Activated T-helper 9 cell treated with anti-CD3 and anti-CD28 coated beads, Interleukin-2, amount 50 U/mL, for 16 hours (primary cell): ENCODE measurements at places on chromosomes 4 and X.

DNA sequence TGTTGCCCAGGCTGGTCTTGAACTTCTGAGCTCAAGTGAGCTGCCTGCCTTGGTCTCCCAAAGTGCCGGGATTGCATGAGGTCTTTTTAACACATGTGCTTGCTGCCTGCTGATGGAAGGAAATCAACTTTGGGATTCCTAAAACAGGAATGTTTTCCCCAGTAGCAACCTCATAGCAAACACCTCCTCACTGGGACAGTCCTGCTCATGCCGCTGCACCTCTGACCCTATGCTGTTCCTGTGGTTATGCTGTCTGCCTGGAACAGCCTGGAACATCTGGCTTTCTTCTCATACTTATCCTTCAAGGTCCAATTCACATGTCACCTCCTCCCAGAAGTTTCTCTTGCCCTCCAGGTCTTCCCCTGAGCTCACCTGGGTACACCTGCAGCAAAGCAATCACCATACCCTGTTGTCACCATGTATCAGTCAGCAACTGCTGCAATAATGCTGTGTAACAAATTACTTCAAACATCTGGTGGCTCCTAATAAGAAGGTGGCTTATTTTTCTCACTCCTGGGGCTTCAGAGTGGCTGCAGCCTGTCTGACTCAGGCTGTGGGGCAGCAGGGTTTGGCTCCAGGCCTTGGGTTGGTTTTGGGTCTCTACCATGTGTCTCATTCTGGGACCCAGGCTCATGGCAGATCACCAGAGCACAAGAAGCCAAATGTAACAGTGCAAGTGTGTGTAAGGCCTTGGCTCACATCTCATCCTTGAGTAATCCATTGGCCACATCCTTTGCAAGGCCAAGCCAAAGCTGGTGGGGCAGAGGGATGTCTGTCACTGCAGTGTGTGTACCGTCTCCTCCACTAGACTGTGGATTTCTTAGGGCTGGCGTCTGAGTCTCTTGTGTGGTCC is 59.4 kb upstream of the SORCS2 start:
- no peak for DNase-seq

GRCh38 chr4:163958751-163959150 is 464.3 kb downstream of the TMA16 start:
- DNase-seq, result no peak

DNA sequence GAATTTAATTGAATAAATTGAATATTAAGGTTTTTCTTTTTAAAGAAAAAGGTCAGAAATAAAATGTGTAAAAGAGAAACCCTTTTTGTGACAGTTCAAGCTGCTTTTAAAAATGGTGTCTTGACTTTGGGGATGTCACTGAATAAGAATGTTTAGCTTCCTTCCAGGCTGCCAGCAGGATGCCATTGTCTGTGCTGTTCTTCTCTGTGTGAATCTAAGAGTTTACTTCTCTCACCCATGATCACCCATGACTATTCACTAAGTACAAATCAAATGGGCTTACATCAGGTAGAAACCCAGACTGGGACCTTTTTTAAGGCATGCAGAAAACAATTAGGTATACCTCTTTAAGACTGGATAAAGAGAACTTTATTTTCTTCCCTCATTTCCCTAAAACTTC is 115.3 kb downstream of the DACH2 start:
- no peak for DNase-seq

DNA sequence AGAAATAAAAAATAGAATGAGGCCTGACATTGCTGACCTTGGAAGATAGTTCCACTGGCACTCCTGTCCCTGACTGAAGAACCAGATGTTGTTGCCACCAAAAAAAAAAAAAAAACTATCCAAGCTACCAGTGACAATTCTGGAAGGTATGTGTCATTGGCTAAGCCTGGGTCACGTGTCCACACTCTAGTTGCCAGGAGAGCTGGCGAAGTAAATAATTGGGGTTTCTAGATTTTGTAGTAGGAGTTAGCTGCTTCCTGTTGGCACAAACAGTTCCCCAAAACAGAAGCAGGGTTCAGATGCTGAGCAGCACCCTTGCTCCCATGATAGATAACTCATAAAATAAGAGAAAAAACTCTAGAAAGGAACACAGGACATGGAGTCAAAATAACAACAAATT is 20.5 kb downstream of the MND1 start:
- DNase-seq, result no peak

DNA sequence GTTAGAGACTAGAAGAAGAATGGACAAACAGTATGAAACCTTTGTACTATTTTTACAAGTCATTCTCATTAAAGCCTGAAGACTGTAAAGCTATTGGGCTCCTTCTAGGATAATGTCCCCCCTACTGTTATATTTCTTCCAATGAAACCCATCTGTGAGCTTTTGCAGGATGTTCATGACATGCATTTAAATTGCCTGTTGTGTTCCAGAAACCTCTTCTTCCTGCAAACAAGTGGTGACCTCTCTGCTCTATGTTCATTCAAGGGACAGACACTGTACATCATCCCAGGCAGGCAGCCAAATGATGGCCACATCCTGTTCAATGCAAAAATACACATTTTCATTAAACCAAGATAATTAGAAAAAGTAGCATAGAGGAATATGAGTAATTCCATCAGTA is 128.0 kb downstream of the C4orf33 start:
- no peak for DNase-seq

- no peak for DNase-seq
These were observed 136.0 kb downstream of the UGT8 start for GRCh38 chr4:114734594-114734993.

DNA sequence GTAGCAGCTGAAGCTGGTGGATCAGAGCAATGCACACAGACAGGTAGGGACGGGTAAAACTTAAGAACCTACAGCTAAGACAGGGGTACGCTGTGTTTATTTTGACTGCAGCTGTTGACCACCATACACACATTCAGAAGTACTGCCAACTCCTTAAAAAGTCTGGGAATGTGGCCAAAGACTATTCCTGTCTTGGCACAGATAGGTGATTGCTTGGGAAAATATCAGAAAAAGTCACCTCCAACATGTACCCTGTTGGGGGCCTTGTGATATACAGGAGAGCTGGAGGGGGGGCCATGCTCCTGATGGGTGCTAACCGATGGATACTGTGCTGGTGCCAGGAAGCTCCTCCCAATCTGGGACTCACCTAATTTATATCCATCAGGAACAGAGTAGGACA is 121.2 kb downstream of the VCX2 start:
- DNase-seq, result no peak

DNA sequence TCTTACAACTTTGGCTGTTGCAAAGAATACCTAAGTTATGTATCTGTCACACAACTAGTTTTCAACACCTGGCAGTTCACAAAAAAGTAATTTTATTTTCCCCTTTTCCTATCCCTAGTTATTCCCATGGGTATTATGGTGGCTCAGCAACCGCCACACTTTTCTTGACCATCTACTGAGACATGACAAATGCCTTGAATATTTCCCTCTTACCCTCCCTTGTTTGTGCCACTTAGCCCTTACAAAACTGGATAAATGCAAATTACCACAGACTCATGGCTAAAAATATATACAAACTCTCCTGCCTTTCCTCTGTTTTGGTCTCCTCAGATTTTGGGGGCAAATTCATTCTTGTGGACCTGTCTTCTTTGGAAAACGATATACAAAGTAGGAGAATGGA is 72.1 kb downstream of the AMOT start:
- DNase-seq, result no peak

DNA sequence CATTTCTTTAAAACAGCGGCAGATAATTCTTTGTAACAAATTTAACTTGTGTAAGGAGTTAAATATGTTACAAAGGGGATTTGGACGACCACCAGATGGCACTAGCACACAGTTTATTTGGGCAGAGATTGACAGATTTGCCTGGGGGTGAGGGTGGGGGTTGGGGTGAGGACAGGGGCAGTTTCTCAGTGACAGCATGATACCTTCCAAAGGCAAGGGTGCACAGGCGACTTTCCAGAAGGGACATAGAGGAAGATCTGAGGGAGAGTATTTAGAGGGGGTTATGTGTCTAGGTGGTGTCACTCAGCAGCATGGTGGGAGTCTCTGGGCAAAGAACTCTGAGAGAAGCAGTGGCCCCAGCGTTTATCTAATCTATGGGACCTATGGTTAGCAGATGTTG is 9.6 kb upstream of the TMA16 start:
- no peak for DNase-seq

- DNase-seq, result no peak
These were observed 182.7 kb upstream of the PCDH7 start for GRCh38 chr4:30537456-30537855.

- DNase-seq, result no peak
These were observed 41.9 kb downstream of the FRAS1 start for GRCh38 chr4:78099058-78099457.

GRCh38 chrX:154739952-154740465 is 10.9 kb downstream of the GAB3 start:
- DNase-seq, result no peak

DNA sequence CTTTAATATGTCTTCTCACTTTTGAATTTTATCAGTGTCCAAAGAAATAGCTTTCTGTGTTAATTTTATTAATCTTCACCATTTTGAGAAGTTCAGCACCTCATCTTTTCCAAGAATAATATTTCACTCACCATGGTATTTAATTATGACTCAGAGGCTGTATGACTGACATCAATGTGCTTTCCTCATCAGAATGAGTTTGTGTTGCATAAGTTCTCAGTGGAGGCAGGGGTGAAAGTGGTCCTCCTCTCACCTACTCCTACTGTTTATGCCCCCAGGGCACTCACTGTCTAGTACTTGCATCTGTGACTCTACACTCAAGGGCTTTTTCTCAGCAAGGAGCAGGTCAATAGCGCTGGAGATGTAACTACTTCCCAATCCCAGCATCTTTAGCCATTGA is 905.3 kb upstream of the INTU start:
- no peak for DNase-seq

DNA sequence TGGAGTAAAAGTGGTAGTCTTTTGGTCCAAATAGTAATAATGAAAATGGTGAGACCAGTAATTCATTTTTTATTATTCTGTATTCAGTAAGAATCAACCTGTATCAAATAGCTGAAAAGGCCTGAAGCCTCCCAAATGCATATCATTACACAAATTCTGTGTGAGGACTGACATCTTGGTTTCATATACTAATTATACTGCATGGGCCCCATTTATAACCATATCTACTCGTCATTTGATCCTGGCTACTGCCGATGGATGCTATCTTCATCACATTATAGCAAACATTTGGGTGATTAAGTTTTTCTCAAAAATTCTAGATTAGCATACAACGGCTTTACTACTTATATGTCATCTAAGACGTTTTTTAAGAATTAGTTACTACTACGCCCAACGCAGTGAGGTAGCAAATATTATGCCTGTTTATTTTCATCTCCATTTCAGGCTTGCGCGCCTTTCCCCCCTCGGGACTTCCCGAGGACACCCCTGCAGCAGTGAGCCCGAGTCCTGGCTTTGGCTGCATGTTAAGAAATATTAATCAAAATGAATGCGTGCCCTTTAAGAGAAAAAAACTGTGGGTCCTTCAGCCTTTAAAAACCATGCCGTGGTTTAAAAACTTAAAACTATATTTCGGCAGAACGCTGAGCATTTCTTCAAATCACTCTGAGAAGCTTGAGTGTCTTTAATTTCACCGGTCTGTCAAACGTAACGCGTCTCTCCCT is 814 bp upstream of the MMAA start:
- peak; percentile 2 for DNase-seq

GRCh38 chrX:77275392-77275791 is 171.8 kb upstream of the FGF16 start:
- DNase-seq, result no peak

- DNase-seq, result no peak
These were observed 86.6 kb upstream of the NPNT start for GRCh38 chr4:105808750-105809041.
